ENCODE measurements at places on chromosomes 6 and 20. TPM values are rescaled to one million over a fixed set of nuclear protein-coding genes. Genes with fewer than 3 reads are reported as not detected.

BPIFB1 gene
- not detected for total RNA-seq

MAP7 gene
- 0.29 TPM for total RNA-seq

MUCL3 gene
- not detected for total RNA-seq

B3GAT2 gene
- 0.07 TPM for total RNA-seq

SLC22A1 gene
- total RNA-seq, result 0.82 TPM

WFDC6 gene
- not detected for total RNA-seq

PRSS35 gene
- total RNA-seq, result not detected

ELOVL2 gene
- total RNA-seq, result not detected

SNAI1 gene
- 0.61 TPM for total RNA-seq

ELOVL4 gene
- 1.6 TPM for total RNA-seq

DNA sequence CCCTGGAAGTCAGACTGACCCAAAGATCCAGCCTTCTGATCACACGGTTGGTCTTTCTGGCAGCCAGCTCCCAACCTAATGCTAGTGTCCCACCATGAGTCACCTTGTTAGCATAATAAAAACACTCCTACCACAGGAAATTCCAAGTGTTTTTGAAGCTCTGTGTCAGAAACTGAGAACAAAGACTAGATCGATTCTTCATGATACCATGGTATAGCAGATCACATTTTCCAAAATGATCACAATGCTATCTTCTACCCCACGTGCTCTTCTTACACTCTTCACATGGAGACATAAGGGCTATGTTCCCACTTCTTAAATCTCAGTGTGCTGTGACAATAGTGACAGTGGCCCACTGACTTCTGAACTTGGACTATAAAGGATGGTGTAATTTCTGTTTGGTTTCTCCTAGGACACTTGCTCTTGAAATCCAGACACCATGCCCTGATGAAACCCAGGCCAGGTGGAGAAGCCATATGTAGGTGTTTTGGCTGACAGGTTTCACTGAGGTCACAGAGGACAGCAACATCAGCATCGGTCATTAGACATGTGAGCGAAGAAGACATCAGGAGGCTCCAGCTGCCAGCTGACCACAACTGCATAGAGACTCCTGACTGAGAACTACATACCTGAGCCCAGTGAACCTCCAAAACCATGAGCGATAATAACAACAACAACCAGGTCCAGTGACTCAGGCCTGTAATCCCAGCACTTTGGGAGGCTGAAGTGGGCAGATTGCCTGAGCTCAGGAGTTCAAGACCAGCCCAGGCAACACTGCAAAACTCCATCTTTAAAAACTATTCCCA lies 57.5 kb downstream of the MKKS start:
- DNase-seq, result no peak

- DNase-seq, result no peak
Observed at GRCh38 chr6:116298973-116299372, 19.2 kb upstream of the TSPYL1 start.

- peak; percentile 66 for DNase-seq
Observed at GRCh38 chr6:24933868-24934401, 1.8 kb downstream of the RIPOR2 start.

GRCh38 chr6:161079566-161080262 lies 88.1 kb downstream of the MAP3K4 start:
- peak; percentile 80 for DNase-seq

DNA sequence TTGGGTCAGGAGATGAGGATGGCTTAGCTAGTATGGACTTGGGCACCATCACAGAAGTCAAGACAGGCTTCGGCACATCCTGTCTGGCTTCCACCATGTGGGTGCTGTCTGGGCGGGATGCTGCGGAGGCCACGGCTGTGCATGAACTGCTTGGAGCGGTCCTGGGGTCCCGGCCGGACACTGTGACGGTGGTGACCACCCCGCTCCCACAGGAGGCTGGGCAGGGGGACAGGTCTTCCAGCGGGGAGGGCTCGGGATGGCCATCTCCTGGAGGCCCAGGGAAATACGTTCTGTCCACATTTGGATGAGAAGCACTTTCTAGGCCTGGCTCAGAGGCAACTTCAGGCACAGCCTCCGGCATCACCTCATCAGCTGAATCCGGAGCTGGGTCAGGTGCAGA lies 32.1 kb upstream of the TCFL5 start:
- DNase-seq, result no peak

- peak; percentile 52 for DNase-seq
Observed at GRCh38 chr20:64161356-64162238, 2.7 kb upstream of the MYT1 start.

DNA sequence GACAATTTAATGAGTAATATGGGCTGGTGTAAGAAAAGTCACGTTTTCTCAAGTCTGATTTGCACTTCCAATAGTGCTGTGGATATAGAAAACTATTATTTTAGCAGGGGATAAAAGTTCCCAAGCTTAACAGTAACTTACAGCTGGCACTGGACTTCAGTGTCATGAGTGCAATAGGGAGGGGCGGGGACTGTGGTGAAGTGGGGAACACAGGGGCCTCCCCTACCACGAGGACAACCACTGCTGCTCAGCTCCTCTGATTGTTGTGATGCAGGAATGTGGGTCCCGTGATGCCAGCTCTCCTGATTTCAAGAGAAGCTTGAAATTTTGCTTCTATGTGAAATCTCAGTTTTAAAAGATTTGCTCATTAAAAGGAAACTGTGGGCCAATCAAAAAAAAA lies 24.0 kb downstream of the SLC13A3 start:
- DNase-seq, result no peak

DNA sequence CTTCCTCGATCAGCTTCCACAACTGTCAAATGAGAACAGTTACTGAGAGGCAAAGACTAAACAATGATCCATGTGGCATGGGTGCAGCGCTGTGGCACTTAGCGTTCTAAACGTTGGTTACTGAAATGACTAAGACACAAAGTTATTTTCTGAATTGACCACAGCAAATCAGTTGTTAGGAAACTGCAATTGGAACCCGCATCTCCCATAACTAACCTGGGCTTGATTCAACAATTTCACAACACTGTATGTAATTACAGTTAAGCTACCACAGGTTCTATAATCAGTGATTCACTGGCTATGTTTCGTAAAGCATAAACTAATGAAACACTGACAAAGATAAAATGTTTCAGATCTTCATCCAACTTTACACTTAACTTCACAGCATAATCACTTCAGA lies 12.5 kb downstream of the WDR27 start:
- DNase-seq, result no peak

- DNase-seq, result peak; percentile 57
Observed at GRCh38 chr6:36679043-36679833, 724 bp downstream of the CDKN1A start.

GRCh38 chr6:35071347-35071994 lies 69.7 kb downstream of the TCP11 start:
- no peak for DNase-seq

- no peak for DNase-seq
Observed at GRCh38 chr6:85136310-85136709, 313.6 kb upstream of the NT5E start.

- DNase-seq, result peak; percentile 47
Observed at GRCh38 chr6:159929819-159930218, 39.0 kb downstream of the MAS1 start.

GRCh38 chr6:15546591-15546990 lies 116.2 kb downstream of the DTNBP1 start:
- DNase-seq, result no peak

GRCh38 chr6:147972448-147972847 lies 370.2 kb upstream of the SASH1 start:
- DNase-seq, result no peak

- DNase-seq, result no peak
Observed at GRCh38 chr20:54165803-54166202, 8.0 kb downstream of the CYP24A1 start.

Data from activated CD8-positive, alpha-beta memory T cell treated with anti-CD3 and anti-CD28 coated beads, Interleukin-2, amount 10 ng/mL, durations not matched to agents 7 days and 5 days (primary cell).